ENCODE measurements at places on chromosomes 11 and 22.

DNA sequence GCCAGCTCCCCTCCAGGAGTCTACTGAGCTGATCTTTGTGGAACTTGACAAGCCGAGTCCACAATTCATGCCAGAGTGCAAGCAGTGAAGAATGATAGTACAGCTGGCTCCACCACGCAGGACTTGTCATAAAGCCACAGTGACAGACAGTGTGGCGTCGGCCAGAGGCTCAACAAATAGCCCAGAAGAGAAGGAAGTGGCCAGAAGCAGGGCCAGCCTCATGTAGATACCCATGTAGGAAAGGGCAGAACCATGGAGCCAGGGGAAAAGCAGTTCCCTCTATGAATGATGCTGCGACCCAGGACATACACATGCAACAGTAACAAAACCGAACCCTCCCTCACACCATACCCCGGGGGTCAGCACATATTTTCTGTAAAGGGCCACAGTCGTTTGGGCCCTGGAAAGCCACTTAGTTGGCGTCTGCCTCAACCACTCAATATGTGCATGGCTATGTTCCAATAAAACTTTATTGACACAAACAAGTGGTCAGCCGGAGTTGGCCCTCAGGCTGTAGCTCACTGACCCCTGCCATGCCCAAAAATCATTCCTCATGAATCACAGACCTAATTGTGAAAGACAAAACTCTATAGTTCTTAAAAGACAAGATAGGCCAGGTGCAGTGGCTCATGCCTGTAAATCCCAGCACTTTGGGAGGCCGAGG is 161.4 kb downstream of the BRD1 start:
- no peak for DNase-seq

DNA sequence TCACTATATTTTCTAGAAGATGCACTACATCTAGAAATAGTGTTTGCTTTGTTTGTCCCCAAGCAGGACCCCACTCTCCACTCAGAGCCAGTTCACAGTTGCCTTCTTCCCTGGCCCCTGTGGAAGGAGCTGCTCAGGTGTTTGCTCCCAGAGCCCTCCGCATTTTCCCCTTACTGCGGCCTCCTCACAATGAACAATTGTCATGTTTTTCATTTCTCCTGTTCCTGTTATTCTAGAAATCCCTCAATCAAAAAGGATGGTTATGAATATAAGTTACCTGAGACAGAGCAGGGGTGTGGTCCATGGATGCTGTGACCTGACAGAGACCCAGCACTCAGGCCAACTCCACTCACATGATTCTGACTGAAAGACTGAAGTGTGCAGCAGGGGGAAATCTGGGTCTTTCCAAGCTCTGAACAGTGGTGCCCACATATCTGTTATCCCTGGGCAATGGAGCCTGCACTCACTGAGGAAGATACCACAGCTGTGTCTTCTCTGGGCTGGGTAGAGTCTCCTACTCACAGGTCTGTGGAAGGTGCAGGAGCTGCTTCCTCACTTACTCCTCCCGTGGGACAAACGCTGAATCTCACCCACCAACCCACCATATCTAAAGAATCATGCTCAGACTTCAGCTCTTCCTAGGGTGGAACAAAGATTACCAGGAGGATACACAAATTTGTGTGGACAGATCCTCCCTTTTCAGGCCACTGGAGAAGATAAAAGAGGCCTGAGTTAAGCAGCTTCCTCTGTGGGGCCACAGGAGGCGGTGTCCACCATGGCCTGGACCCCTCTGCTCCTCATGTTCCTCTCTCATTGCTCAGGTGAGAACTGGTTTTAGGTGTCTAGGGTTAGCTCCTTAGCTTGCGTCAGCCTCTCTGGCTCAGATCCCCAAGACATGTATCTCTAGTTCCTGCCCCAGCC is 87.1 kb upstream of the TOP3B start:
- no peak for DNase-seq

DNA sequence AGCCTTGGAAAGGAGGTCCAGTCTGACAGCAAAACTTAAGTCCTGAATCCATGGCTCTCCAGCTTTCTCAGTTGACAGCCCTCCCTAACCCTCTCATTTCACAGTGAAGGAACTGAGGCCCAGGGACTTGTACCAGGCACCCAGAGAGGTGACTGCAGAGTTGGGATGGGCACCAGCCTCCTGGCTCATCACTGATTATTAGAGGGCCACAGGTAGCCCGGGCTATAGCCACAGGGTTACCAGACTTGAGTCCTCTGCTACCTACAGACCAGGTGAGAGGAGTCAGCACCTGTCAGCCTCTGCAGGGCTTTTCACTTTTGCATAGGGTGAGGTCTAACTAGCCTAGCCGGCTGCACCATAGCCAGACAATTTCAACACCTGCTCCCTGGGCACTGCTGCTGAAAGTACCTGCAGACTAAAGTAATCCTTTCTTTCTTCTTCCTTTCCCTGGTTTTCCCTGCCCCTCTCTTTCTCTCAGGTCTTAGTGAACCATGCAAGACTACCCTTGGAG is 37.6 kb downstream of the SYT13 start:
- DNase-seq = no peak

GRCh38 chr11:118312328-118312727 is 7.8 kb downstream of the CD3E start:
- no peak for DNase-seq
